ENCODE measurements at places on chromosomes 2 and 18. TPM values are rescaled to one million over a fixed set of nuclear protein-coding genes. Genes with fewer than 3 reads are reported as not detected.

DNA sequence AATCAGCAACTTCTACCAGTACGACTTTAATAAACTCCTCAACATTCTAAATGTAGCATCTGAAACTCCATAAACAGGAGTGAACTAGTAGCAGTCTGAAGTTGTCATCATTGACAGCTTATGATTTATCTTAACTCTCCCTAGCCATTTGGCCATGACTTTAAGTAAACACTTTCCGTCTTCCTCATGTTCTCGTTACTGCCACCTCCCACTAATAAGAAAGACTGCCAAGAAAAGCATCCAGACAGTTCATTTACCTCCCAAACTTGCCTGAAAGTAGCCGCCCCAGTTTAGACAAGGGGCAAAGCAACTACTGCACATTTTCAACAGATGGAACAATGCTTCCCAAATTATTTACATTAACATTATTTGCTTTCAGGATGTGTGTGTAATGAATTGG is 287.5 kb downstream of the OSR1 start:
- DNase-seq: no peak

Gene KCNE4
- total RNA-seq: not detected

Gene SLC14A1
- total RNA-seq: not detected

- DNase-seq: no peak
Measured at GRCh38 chr2:111221701-111222100, 101.0 kb downstream of the BCL2L11 start.

Gene TDRD15
- not detected for total RNA-seq

GRCh38 chr2:61715506-61715905 is 138.4 kb downstream of the FAM161A start:
- no peak for DNase-seq

- DNase-seq: no peak
Measured at GRCh38 chr2:241483305-241483704, 25.1 kb downstream of the STK25 start.

Gene NYAP2
- not detected for total RNA-seq
